ENCODE measurements at places on chromosomes 5 and 9.

- DNase-seq: no peak
Observed at GRCh38 chr5:157744051-157745011, 819 bp downstream of the LSM11 start.

DNA sequence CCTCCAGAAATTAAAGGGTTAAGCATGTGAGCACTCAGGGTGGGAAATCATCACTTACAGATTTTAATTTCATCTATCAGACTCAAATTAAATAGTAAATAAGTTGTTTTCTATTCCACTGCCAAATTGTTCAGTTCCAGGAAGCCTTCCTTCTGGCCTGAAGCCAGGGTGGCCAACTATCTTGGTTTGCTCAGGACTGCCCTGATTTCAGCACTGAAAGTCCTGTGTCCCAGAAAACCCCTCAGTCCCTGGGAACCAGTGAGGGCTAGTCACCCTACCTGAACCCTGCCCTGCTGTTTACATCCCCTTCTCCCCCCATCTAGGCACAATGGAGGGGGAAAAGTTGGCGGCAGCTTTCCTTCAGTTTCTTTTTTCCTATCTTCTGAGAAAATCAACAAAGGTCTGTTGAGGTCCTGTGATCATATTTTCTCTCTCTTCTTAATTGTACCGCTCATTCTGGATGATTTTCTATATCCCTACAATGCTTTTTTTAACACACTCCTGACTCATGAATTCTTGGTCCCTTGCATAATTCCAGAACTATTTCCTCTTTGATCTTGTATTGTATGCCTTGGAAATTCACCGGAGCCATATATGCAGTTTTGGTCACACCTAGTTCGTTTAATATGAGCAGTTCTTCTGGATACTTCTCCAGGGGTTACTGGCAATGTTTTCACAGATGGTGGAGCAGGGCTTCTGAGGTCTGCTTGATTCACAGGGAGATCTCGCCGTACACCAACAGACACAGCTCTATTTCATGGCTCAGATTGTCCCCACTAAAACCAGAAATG, 103.8 kb downstream of the MAP1B start:
- DNase-seq: no peak

DNA sequence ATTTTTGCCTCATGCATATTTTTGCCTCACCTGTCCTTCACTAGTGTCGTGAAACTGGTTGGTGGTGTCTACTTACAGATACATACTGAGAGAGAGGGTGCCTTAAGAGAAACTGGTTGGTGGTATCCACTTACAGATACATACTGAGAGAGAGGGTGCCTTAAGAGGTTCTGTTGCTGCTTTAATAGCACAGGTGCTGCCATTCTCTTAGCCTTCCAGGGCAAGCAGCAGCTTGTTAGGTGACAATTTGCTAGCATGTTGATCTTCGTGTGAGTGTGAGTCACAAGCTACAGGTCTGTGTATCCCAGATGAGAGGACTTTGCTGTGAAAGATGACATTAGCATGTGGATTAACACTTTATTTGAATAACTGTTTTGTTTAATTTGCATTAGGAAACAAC, 1.4 kb downstream of the PTTG1 start:
- DNase-seq: no peak

DNA sequence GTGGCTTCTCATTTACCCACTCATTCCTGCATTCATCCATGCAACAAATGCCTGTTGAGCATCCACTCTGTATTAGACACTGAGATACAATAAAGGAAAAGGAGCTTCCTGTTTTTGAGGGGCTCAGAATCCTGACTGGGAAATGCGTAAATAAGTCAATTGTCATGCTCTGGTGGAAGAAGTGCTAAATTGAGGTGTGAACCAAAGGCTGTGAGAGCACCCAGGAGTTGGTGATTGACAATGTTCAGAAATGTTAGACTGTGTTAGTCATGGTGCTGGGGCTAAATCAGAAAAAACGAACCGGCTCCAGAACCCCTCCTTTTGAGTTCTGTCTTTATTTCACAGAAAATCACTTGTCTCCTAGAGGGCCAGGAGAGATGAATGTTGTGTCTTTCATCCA, 558.6 kb upstream of the SGCD start:
- DNase-seq: no peak

GRCh38 chr9:76529653-76530052, 70.7 kb downstream of the GCNT1 start:
- no peak for DNase-seq

DNA sequence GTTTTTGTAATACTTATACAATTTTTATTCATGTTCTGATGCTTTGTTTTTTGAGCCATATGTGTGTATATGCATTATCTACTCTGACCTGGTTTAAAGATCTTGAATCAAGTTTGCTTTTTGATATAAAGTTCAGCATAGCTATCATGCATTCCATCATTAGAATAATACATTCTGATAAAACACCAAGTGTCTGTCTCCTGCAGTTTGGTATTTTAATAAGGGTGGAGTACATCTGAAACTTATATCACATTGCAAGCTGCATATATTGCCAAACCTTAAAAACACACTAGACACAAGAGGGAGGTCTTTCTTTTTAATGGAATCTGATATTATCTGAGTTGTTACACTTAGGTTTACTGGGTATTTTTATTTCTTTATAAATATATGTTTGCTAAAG, 102.8 kb upstream of the ADAMTSL1 start:
- DNase-seq: no peak

DNA sequence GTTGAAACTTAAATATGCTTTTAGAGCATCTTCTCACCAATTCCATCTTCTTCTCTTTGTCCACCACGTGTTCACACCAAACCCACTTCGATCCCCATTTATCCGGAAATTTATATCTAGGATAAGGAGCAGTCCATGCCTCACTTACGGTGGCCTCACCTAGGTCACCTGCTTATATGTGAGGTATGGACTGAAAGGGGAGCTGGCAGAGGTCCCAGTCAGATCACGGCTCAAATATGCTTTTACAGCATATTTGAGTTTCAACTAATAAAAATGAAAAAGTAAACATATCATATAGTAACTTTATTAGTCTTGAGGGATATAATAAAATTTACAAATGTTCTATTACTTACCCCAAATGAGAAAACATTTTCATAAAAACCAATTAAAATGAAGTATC, 508.4 kb downstream of the CDH18 start:
- no peak for DNase-seq

- DNase-seq: peak; percentile 87
Observed at GRCh38 chr9:89549031-89549644, 51.2 kb upstream of the SEMA4D start.

DNA sequence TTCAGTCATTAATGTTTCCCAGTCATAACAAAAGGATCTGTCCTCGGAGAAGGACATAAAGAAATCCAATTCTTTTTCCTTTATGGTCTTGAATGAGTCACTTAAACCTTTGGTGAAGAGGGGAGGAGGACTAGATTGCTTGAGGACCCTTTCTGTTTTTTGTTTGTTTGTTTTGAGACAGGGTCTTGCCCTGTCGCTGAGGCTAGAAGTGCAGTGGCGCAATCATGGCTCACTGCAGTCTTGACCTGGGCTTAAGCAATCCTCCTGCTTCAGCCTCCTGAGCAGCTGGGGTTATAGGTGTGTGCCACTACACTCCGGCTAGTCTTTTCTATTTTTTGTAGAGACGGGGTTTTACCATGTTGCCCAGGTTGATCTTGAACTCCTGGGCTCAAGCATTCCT, 12.3 kb downstream of the TIGD6 start:
- no peak for DNase-seq

GRCh38 chr9:131253891-131254491, 22.3 kb downstream of the FAM78A start:
- DNase-seq: no peak

DNA sequence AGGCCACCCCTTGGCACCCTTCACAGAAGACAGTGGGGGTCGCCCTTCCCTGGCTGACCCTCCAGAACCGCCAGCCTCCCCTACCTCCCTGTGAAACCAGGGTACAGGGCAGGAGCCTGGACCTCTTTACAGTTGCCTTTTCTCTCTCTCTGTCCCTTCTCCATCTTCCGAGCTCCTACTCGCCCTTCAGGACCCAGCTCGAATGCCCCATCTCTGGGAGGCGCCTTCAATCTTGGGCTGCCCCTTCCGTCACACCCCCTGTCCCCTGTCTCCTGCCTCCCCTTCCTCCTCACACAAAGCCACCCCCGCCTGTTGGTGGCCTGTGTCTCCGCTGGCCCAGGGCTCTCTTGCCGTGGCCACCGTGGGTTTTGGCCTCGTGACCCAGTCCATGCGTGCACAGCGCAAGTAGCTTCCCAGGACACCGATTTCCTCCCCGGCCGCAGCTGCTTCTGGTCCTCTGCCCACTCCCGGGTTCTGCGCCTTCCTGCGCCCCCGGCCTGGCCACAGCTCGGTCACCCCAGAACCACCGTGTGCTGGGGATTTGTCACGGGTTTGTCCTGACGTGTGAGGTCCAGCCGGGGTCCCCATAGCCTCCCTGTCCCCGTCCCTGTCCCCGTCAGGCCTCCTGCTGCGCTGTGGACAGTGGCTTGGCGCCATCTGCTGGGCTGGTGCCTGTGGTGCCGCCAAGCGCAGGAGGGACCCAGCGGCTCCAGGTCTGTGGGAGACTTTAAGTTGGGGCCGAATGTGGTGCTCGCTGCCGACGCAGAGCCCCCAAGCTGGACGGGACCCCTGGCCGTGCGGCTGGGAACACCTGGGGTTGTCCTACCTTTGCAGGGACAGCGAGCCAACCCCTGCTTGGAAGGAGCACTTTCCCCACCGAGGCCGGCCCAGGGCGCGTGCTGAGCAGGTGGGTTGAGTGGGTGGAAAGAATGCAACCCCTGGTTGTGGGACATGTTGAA, 4.0 kb upstream of the TMEM250 start:
- DNase-seq: peak; percentile 69

GRCh38 chr5:55470282-55470681, 64.5 kb downstream of the PLPP1 start:
- no peak for DNase-seq

DNA sequence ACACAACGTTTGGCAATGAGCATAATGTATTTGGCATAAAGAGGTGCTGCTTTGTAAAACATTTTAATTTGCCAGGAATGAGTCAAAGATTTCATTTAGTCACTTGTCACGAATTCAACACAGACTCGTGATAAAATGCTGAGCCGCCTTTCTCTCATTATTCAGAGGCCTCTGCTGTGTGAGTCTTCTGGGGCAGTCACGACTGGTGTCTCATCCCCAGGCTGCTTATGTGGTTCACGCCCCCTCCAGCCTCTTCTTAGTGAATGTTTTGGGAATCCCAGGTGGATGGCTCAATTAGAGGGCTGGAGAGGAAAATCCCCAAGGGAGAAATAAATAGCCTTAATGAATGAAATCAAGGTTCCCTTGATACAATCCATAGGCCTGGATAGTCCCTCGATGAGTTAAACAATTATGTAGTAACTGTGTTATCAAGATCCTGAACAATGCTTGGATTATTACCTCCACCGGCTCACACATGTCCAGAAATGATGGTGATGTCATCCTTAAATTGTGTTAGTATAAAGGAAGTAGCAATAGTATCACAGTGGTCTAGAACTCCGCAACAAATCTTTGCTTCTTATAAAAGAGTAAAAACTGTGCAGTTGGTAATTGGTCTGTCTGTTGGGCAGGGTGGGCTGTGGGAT, 192.1 kb upstream of the ADAMTS16 start:
- no peak for DNase-seq

All from activated T-cell treated with anti-CD3 and anti-CD28 coated beads for 4 hours (primary cell).